ENCODE measurements at places on chromosomes 7 and 10.

DNA sequence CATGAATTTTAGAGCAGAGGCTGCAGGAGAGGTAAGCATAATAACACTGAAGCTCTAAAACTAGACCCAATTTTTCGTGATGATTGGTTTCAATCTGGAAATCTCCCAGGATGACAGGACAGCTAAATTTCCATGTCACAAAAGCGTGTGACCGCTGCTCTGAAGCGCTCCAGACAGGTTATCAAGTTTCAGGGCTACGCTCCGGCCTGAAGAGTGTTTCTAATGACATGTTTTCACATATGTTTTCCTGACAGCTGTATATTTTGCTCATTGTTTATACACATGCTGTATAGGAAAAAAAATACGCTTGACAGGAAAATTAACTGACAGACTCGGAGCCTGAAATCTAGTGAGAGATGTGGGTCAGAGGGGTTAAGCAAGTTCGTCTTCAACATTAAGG is 219.8 kb upstream of the BMPER start:
- no peak for DNase-seq

- DNase-seq, result peak; percentile 51
These were observed 233.9 kb downstream of the RPS24 start for GRCh38 chr10:78267598-78267997.

DNA sequence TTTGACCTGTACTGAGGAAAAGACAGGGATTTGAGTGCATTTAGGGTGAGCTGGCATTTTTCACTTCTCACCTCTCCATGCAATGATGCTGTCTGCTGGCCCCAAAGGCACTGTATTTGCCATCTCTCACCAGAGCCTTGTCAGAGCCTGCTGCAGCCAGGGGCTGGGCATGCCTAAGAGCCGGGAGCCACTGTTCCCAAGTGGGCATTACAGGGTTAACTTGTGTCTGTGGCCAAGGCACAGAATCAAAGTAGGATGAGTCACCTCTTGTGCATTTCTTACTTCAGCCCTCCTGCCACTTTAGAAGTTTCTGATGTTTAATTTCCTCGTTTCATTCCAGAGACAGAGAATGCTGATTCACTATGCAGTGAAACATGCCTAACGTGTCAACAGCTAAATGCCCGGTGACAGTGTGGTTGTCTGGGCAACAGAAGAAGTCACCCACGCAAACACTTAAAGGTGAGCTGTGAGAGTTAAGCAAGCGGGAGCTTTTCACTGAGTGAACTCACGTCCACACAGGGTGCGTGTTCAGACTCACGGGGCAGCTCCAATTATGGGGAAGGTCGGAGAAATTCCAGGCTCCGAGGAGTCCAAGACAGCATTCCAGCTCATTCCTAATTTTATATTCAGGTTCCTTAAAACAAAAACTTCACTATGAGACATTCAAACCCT is 57.1 kb upstream of the IGFBP3 start:
- peak; percentile 94 for DNase-seq

DNA sequence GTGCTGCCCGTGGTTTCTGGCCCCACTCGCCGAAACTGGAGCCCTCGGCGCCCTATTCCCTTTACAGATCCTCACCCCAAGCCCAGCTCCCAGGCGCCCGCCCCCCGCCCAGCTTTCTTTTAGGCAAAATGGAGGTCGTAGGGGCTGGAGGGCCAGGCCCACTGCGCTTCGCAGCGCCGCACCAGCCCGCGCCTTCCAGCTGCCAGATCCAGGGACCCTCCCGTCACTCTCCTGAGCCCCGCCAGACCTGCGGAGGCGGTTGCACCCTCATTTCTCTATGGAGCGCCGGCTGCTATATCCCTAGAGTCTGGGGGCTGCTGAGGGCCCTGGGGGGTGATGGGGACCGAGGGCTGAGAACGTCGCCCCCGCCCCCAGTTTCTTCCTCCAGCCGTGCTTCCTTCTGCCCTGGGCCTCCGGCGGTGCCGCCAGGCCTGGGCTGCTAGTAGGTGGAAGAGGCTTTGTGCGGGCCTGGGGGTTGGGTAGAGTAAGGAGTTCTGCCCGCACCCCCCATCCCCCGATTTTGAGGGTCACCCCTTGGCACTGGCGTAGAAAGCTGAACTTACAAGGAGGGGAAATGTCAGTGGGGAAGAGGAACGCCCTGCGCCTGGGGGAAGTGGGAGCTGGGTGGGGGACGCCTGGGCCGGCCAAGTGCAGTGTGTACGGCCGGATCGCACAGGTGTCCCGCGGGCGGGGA is 1.0 kb downstream of the GNB2 start:
- peak; percentile 23 for DNase-seq

DNA sequence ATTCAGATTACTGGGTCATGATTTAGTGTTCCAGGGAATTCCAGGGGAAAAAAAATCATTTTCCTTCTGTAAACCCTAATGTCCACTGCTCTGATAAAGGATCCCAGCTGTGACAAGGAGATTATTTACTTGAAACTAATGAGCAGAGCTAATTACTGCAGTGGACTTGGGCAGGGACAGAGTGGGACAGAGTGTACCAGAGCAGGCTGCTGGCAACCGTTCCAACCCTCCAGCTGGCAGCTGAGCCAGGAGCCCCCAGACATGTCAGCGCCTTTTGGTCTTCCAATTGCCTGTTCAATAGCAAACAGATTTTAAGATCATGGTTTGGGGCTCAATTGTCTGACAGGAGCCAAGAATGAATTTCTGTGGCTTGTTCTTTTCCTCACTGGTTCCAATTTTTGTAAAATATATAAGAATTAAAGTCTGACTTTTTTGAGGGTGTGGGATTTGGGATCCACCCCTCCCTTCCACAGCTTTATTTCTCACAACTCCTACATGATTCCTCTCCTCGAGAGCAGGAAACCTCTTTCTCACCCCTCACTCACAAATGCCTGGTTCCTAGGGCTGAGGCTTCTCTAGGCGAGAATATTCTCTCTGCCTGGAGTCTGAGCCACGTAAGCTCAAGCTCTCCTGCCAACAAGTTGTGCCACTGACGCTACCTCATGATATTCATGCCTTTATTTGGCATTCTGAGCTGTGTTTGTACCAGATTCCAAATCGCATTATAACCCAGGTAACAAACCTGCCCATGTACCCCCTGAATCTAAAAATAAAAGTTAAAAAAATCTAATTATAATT is 20.6 kb upstream of the FAM180A start:
- DNase-seq, result no peak

- DNase-seq, result no peak
These were observed 18.2 kb upstream of the COL13A1 start for GRCh38 chr10:69783515-69783914.

GRCh38 chr7:158858592-158859503 is 2.5 kb downstream of the DYNC2I1 start:
- DNase-seq, result no peak

DNA sequence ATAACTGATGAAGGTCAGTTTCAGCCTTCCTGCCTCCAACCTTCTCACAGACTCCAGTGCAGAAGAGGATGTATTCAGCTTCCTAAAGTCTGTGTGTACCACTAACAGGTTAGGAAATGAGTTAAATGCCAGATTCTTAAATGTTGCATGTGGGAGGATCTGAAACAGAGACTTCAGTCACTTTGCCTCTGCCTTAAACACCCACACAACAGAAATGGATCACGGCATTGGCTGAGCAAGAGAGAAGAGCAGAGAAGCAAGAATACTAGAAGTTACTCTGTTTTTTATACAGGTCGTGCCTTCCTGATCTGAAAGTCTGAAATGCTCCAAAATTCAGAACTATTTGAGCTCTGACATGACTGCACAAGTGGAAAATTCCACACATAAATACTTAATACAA is 98.9 kb upstream of the ARHGAP21 start:
- peak; percentile 2 for DNase-seq

GRCh38 chr7:107999779-108000560 is 3.0 kb downstream of the LAMB1 start:
- DNase-seq, result peak; percentile 53

- DNase-seq, result no peak
These were observed 1.5 kb downstream of the ECHDC3 start for GRCh38 chr10:11743461-11744338.

DNA sequence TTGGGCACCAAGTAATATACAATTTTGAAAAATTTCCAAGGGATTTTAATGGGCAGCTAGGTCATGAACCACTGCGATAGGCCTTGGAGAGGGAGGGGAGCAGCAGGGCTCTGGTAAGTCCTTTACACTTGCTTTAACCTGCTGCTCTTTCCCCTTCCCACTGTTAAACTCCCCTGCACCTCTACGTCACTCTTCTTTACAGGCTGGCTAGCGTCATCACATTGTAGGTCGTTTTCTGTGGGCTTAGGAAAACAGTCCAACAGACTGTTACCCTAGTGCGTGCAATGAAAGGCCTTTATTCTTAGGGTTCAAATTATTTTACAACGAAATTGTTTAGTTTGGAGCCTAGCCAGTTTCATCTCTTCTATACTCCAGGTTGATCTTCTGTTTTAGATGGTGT is 235.7 kb downstream of the AUTS2 start:
- DNase-seq, result no peak

- no peak for DNase-seq
These were observed 27.6 kb upstream of the RNF32 start for GRCh38 chr7:156612930-156613329.

GRCh38 chr7:12570168-12570533 is 369 bp upstream of the SCIN start:
- no peak for DNase-seq

DNA sequence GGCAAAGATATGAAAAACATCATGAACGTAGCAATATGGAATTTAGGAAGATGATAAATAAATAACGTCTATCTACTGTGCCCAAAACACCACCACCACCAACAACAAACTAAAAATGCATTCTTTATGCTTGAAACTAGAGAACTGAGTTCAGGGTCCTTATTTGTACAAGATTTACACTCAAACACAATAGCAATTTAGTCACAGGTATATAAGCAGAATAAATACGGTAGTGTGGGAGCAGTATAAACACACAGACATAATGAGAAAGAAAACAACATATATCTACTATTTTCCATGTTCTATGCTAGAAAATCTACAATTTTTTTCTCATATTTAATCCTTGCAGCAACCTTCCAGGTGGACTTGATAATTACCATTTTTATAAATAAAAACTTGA is 64.3 kb downstream of the ARL4A start:
- no peak for DNase-seq

DNA sequence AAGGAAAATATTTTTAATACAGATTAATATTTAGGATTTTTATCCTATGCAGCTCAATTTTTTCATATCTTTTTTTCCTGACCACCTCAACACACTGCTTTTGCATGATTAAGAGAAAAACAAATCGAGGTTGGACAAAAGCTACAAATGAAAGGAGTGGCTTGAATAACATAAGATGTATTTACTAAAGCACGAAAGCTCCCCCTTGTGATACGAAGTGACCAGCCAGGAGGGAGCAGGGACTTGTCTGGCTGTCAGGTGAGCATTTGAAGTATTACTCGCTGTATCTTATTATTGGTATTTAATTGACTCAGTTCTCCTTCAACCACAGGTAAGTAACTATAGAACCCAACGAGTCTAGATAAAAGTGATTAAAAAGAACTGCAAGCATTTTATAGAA is 265.2 kb upstream of the PHF14 start:
- no peak for DNase-seq

GRCh38 chr10:112784022-112784461 is 166.0 kb upstream of the TCF7L2 start:
- DNase-seq, result no peak
